ENCODE measurements at places on chromosomes 6 and 20.
A peak's percentile ranks its signal among the peaks of the same experiment; 100 is the strongest.

DNA sequence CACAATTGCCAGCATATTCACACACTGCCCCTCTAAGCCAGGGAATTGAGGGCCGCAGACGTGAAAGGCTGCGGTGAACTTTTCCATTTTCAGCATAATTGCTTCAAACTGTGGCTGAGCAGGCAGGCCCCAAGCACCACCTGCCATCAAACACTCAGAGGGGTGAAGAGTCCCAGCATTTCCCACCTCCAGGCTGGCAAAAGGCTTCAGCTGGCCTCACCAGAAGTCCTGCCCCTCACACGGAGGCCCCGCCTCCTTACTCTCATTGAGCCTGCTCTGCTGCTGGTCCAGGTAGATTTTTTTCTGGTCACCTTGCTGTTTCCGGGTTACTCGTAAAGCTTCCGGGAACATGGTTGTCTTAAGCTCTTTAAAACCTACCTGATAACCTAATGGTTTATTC, 52.0 kb upstream of the PRELID3B start:
- H3K27me3 ChIP-seq: peaks cover 11% of the 10 kb centered on the region
- no peak overlapping the region for H3K4me3 ChIP-seq
- H3K27ac ChIP-seq: no peak overlapping the region
- H3K36me3 ChIP-seq: no peaks in the 10 kb centered on the region
- H3K4me1 ChIP-seq: no peaks in the 10 kb centered on the region

DNA sequence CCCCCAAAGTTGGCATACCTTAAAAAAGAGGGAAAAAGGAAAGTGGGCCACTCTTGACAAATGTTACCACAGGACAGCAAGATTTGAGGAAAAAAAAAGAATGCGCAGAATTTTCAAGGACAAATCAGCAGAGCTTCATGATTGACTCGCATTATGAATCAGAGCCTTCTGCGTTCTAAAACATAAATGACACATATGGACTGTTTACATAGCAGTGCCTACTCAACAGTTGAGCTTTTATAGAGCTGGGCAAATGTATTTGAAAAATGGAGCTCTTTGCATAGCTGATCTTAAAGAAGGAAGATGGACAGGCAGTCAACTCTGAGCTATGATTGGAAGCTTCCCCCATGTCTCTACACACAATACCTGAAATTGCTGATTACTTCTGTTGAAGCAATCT, 213.2 kb upstream of the NT5E start:
- H3K4me1 ChIP-seq: no peaks in the 10 kb centered on the region
- no peak overlapping the region for H3K27ac ChIP-seq
- H3K36me3 ChIP-seq: no peaks in the 10 kb centered on the region
- DNase-seq: no peak
- peaks cover 11% of the 10 kb centered on the region for H3K27me3 ChIP-seq

GRCh38 chr20:11380283-11380682, 537.4 kb upstream of the BTBD3 start:
- H3K4me1 ChIP-seq: peaks cover 26% of the 10 kb centered on the region
- no peaks in the 10 kb centered on the region for H3K27me3 ChIP-seq
- H3K27ac ChIP-seq: no peak overlapping the region
- peaks cover 13% of the 10 kb centered on the region for H3K36me3 ChIP-seq

DNA sequence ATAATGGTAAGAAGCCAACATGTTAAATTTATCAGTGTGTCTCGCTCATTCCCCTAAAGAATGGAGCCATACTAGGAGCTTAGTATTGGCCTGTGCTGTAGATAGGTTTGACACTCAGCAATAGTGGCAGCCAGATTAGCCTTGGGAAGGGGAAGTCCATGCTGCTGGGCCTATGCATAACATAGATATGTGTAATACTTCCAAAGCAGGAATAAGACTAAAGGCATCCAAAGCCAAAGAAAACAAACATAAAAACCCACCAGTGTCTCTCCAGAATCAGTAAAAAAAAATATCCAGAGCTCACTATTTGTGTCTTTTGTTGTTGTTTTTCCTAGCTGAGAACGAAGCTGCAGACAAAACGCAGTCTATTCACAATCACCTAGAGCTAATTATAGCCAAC, 104.2 kb upstream of the STXBP5 start:
- H3K36me3 ChIP-seq: no peaks in the 10 kb centered on the region
- H3K4me3 ChIP-seq: no peak overlapping the region
- H3K4me1 ChIP-seq: peaks cover 23% of the 10 kb centered on the region
- DNase-seq: no peak
- H3K27ac ChIP-seq: peak overlapping the region; percentile 72
- H3K27me3 ChIP-seq: no peaks in the 10 kb centered on the region

- H3K27me3 ChIP-seq: peaks cover 89% of the 10 kb centered on the region
- peak overlapping the region; percentile 22 for H3K4me3 ChIP-seq
- H3K36me3 ChIP-seq: peaks cover 2% of the 10 kb centered on the region
Measured at GRCh38 chr20:21702553-21703470, 2.7 kb upstream of the PAX1 start.

DNA sequence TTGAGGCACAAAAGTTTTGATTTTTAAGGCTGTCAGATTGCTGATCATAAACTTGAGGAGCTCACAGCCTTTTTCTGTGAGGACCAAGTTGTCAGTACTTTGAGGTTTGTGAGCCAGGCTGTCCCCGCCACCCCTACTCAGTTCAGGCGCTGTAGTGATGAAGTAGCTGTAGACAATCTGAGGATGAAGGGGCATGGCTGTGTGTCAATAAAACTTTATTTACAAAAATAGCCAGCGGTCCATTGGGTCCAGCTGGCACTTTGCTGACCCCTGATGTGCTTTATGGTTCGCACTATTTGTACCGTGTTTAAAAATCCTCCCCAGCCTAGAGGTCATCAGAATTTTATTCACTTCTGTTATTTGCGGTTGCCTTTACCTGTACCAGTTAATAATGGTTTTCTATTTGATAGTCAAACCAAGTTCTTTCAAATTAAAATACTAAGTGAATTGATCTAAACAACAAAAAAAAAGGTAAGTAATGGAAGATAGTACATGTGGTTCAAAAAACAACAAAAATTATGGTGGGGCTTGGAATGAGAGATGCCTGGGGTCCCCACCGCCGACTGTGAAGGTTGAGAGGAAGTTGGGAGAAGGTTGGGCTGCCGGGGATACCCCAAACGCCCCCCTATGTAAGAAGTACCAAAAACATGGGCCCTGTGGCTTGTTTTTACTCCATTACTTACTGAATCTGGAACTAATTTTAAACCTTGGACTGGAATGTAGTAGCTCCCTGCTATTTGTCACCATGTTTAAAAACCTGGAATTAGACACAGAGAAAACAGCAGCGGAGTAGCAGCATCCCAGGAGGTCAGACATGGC, 123.6 kb downstream of the SYCP2 start:
- no peak overlapping the region for H3K27ac ChIP-seq
- H3K36me3 ChIP-seq: no peaks in the 10 kb centered on the region
- no peak for DNase-seq
- peaks cover 17% of the 10 kb centered on the region for H3K27me3 ChIP-seq
- H3K4me1 ChIP-seq: peaks cover 3% of the 10 kb centered on the region

DNA sequence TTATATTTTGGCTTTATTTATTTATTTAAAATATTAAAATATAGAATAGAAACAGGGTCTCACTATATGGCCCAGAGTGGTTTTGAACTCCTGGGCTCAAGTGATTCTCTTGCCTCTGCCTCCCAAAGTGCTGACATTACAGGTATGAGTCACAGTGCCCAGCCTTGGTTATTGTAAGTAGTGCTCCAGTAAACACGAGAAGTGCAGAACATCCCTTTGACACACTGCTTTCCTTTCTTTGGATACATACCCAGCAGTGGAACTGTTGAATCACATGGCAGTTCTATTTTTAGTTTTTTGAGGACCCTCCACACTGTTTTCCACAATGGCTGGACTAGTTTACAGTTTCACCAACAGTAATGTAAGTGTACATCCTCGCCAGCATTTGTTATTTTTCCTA, 203.9 kb downstream of the PHF3 start:
- no peak overlapping the region for H3K27ac ChIP-seq
- peaks cover 20% of the 10 kb centered on the region for H3K27me3 ChIP-seq
- no peaks in the 10 kb centered on the region for H3K4me1 ChIP-seq
- DNase-seq: no peak
- H3K4me3 ChIP-seq: no peak overlapping the region
- H3K36me3 ChIP-seq: no peaks in the 10 kb centered on the region

Measured in chondrocyte (in vitro differentiated cells).